ENCODE measurements at places on chromosomes 16 and 17. TPM values are rescaled to one million over a fixed set of nuclear protein-coding genes. Genes with fewer than 3 reads are reported as not detected.

DNA sequence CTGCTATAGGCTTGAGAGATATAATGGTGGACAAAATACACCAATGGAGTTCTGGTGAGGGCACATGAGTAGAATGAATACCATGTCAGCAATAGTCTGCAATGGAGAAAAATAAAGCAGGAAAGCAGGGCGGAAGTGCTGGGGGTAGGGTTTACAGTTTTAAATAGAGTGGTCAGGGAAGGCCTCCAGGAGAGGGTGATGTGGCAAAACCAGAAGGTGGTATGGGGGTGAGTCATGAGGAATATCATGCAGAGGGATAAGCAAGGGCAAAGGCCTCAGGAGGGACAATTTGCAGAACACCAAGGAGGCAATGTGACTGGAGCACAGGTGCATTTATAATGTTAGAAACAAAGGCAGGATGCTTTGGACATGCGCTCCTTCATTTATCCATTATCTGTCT lies 102.0 kb downstream of the ITFG1 start:
- DNase-seq, result peak; percentile 41
- H3K27me3 ChIP-seq, result no peaks in the 10 kb centered on the region
- no peak overlapping the region for H3K27ac ChIP-seq
- H3K4me1 ChIP-seq, result peaks cover 4% of the 10 kb centered on the region

GRCh38 chr16:11074131-11074530 lies 129.8 kb downstream of the CLEC16A start:
- no peaks in the 10 kb centered on the region for H3K36me3 ChIP-seq
- H3K4me1 ChIP-seq, result peaks cover 26% of the 10 kb centered on the region
- H3K27ac ChIP-seq, result no peak overlapping the region
- DNase-seq, result no peak
- no peak overlapping the region for H3K4me3 ChIP-seq

GRCh38 chr17:78892936-78893379 lies 10.0 kb downstream of the CEP295NL start:
- no peak for DNase-seq
- H3K36me3 ChIP-seq, result no peaks in the 10 kb centered on the region
- peaks cover 4% of the 10 kb centered on the region for H3K4me1 ChIP-seq
- no peak overlapping the region for H3K27ac ChIP-seq
- H3K4me3 ChIP-seq, result no peak overlapping the region

DNA sequence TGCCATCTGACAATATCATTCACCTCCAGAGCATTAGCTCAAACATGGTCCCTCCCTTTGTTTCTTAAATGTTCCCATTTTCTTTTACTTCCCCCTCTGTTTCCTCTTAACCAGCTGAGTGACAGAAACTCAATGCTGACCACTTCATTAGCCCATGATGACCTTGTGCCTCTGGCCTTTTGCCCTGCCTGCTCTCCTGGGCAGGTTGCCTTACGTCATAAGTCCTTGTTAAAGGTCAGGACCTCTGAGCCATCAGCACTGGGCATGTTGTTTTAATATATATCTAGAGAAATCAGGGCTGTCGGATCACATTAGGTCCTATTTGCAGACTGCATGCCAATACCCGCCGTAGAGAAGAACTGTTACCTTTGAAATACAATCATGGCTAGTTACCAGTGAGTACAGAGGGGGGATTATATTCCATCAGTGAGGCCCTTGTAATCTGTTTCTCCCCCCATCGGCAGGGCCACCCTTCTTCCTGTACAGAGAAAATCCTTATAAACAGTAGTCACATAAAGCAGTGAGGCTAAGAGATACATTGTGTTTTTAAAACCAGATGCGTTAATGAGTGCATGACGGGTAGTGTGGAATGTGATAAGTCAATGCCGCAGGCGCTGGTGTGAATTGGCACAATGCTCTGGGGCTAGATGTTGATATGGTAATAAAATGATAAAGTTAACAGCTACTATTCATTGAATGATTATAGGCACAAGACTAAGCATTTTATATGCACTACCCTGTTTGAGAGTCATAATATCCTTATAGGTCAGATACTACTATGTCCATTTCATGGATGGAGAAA lies 94.3 kb upstream of the ZFHX3 start:
- no peaks in the 10 kb centered on the region for H3K4me1 ChIP-seq
- no peak overlapping the region for H3K27ac ChIP-seq
- no peak overlapping the region for H3K4me3 ChIP-seq
- no peak for DNase-seq
- H3K36me3 ChIP-seq, result no peaks in the 10 kb centered on the region

DNA sequence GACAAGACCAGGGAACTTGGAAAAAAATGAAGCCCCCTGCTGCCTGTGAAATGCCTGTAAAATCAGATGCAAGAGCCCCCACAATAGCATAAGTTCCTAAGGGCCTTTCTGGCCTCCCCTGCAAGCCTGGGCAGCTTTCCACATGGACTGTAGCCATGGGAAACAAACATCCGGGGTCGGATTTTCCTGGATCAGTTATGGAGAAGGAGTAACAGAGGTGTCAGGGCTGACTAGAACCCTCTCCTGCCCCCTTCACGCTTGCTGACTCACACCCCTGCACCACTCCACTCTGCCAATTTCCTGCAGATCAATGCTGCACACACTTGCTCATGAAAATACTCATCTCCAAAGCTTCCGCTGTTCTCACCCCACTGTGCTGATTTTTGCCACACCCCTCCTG lies 258.6 kb downstream of the CBLN1 start:
- peaks cover 21% of the 10 kb centered on the region for H3K4me1 ChIP-seq
- no peaks in the 10 kb centered on the region for H3K36me3 ChIP-seq
- peak; percentile 83 for DNase-seq
- H3K27me3 ChIP-seq, result peaks cover 9% of the 10 kb centered on the region
- H3K4me3 ChIP-seq, result no peak overlapping the region
- H3K27ac ChIP-seq, result no peak overlapping the region

DNA sequence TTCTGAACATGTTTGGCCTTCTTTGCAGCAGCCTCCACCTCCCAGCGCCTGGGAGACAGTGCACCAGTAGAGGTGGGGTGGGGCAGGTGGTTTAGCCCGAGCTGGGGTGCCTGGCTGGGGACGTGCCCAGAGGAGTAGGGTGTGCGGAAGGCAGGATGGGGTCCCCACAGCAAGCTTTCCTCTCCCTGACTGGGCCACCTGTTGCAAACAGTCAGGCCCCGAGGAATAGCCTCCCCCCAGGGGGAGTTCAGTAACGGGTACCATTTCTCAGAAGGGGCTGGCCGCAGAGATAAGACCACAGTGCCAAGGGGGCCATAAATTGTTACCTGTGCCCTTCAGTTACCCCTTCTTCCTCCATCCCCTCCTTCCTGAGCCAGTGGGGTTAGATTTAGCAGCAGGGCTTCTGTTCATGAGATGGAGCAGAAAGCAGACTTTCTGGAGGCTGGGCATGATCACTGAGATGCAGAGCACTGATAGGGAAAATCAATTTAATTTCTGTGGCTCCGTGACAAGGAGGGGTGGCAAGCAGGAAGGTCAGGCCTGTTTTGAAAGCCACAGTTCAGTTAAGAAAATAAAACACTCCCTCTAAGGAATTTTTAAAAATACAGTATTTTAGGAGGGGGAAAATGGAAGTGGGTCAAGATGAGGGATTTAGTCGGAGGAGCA lies 181.9 kb downstream of the MSI2 start:
- H3K4me3 ChIP-seq, result no peak overlapping the region
- no peak for DNase-seq
- peaks cover 33% of the 10 kb centered on the region for H3K4me1 ChIP-seq
- no peaks in the 10 kb centered on the region for H3K27me3 ChIP-seq
- no peaks in the 10 kb centered on the region for H3K36me3 ChIP-seq

- DNase-seq, result peak; percentile 53
- no peaks in the 10 kb centered on the region for H3K36me3 ChIP-seq
- no peaks in the 10 kb centered on the region for H3K4me1 ChIP-seq
- no peak overlapping the region for H3K27ac ChIP-seq
- no peak overlapping the region for H3K4me3 ChIP-seq
Measured at GRCh38 chr16:27839419-27839818, 224.1 kb downstream of the GSG1L start.

The AANAT gene
- 0.19 TPM for total RNA-seq

All from astrocyte (in vitro differentiated cells and primary cell).